Stimulated activated CD8-positive, alpha-beta memory T cell treated with anti-CD3 and anti-CD28 coated beads, Interleukin-12 subunit alpha, Interleukin-12 subunit beta, amount 100 ng/mL, for 4 hours (primary cell): ENCODE measurements at places on chromosomes 2 and 18.

DNA sequence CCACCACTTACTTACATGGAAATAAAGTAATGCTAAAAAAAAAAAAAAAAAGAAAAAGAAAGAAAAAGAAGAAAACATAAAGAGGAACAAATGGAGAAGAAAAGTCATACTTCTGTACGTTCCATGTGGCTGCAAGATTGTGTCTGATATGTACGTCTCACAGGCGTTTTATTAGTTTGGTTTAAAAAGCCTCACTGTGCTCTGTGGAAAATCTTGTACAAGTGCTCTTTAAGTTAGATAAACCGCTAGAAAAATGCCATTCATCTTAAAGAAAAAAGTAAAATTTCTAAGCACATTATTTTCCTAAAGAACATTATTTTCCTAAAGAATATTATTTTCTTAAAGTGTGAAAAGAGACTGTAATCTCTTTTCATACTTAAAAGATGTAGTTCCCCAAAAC is 165.1 kb downstream of the ZNF521 start:
- DNase-seq = no peak

DNA sequence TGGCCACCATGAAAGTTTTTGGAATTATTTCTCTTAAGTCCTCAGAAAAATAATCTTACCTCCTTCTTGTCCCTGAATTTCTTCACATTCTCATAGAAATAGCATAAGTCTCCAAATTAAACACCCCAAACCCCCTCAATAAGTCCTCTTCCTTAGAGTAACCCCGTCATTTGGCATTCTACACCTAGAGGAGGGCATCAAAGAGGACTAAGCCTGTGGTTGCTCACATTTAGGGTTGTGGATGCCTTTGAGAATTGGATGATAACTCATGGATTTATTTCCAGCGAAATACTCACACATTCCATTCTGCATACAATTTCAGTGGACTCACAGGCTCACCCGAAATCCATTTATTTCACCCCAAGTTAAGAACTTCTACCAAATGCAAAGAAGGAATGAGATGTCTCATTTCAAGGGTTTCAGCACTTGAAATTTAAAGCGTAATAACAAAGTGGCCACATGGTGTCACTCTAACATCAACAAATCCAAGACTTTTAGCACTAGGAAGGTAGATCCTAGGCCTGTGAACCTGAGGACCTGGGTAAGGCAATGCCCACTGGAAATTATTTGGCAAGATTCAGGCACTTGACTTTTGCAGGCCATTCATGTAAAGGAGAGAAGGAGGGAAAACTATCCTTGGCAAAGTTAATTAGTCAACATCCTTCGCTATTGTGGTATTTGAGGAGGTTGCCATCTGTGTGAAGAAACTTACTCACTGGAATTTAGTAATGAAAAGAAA is 24.6 kb downstream of the DYTN start:
- DNase-seq = no peak

DNA sequence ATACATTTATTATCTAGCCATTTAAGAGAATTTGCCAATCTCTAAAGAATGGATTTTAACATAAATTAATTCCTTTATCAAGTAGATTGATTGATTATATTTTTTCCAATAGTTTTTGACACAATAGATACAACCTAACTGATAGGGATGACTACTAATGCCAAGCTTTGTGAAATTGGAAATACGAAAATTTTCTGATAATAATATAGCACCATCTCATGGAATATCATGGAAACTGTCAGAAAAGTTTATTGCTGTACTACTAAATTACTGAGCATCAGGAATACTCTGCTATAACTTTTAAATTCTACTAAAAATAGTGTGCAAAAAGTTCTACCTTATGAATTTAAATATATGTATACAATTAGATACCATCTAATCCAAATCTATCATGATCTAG is 101.8 kb upstream of the MAP2 start:
- DNase-seq = no peak

DNA sequence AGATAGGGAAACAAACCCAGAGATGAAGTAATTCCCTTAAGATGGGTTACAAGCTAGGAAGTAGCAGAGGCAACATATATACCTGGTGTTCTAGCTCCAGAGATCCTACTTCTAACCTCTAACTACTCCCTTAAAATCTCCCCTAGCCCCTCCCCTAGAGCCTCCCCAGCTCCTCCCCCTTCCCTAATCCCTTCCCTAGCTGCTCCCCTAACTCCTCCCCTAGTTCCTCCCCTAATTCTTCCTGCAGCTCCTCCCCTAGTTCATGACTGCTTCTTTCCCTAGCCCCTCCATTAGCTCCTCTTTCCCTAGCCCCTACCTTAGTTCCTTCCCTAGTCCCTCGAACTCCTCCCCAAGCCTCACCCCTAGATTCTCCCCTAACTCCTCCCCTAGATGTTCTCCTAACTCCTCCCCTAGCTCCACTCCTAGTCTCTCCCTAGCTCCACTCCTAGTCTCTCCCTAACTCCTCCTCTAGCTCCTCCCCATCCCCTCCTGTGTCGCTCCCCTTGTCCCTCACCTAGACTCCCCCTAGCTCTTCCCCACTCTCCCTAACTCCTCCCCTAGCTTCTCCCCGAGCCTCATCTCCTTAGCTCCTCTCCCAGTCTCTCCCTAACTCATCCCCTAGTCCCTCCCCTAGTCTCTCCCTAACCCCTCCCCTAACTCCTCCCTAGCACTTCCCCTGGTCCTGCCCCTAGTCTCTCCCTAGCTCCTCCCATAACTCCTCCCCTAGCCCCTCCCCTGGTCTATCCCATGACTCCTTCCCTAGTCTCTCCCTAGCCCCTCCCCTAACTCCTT is 108.9 kb downstream of the CD226 start:
- no peak for DNase-seq

- DNase-seq = no peak
Measured at GRCh38 chr2:33496726-33497125, 20.3 kb downstream of the RASGRP3 start.

DNA sequence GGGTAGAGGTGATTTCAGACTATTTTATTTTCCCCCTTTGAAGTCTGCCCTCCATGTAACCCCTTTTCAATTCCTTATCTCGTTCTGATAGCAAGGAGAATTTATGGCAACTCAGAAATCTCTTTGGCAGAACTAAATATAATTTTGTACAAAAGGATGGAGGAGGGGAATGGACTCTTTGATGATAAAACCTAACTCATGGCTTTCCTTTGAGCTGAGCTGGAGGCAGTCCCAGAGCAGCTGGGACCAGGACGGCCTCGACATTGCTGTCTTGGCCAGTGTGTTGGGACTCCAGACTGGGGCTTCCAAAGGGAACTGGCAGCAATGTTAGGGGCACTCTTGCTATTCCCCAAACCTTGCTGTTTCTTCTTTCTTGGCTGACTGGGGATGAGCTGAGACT is 47.7 kb downstream of the PAX8 start:
- no peak for DNase-seq

DNA sequence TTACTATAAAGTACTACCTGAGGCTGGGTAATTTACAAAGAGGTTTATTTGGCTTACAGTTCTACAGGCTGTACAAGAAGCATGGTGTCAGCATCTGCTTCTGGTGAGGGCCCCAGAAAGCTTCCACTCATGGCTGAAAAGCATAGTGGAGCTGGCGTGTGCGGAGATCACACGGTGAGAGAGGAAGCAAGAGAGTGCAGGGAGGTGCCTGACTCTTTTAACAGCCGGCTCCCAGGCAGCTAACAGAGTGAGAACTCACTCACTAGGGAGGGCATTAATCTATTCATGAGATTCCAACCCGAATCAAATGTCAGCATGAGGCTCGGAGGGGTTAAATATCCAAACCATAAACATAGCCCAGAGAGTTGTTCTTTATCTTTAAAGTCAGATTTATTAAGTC is 117.3 kb downstream of the LDLRAD4 start:
- no peak for DNase-seq

DNA sequence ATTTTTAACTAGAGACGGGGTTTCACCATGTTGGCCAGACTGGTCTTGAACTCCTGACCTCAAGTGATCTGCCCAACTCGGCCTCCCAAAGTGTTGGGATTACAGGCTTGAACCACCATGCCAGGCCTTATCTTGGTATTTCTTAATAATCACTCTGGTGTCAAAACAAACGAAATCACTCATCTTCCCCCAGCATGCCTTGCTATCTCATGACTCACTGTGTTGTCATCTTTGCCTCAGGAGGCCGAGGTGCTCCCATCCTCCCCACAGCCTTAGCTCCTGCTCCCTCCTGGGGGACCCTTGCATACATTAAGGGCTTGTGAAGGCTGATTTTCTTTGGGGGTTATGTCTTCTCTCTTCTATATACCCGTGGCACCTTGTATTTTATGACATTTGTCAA is 250.1 kb upstream of the DPP10 start:
- DNase-seq = no peak

GRCh38 chr18:79529991-79530390 is 134.3 kb downstream of the NFATC1 start:
- DNase-seq = no peak

DNA sequence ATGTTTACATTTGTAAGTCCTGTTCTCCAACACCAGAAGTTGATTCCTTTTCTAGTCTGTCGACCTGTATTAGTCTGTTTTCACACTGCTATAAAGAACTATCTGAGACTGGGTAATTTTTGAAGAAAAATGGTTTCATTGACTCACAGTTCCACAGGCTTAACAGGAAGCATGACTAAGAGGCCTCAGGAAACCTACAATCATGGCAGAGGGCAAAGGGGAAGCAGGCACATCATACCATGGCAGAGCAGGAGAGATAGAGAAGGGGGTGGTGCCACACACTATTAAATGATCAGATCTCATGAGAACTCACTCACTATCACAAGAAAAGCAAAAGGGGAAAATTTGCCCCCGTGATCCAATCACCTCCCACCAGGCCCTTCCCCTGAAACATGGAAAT is 112.8 kb upstream of the MAP3K20 start:
- no peak for DNase-seq

DNA sequence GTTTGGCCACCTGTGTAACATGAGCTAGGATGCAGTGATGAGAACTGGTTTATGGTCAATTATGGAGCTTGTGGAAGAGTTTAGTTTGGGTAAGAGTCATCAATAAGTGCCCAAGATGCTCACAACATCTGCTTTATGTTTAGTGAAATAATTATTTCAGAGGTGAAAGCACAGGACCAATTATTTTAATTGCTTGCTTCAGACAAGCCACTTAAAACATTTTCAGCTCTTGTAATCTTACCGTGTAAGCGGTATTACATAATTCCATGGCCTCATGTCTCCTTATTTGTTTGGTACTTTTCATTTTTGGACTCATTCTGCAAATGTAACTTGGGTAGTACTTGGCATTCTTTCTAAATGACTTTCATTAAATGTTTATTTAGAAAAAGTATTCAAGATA is 5.4 kb downstream of the B3GNT2 start:
- DNase-seq = no peak

GRCh38 chr18:54825601-54826344 is 2.5 kb upstream of the RAB27B start:
- DNase-seq = no peak

DNA sequence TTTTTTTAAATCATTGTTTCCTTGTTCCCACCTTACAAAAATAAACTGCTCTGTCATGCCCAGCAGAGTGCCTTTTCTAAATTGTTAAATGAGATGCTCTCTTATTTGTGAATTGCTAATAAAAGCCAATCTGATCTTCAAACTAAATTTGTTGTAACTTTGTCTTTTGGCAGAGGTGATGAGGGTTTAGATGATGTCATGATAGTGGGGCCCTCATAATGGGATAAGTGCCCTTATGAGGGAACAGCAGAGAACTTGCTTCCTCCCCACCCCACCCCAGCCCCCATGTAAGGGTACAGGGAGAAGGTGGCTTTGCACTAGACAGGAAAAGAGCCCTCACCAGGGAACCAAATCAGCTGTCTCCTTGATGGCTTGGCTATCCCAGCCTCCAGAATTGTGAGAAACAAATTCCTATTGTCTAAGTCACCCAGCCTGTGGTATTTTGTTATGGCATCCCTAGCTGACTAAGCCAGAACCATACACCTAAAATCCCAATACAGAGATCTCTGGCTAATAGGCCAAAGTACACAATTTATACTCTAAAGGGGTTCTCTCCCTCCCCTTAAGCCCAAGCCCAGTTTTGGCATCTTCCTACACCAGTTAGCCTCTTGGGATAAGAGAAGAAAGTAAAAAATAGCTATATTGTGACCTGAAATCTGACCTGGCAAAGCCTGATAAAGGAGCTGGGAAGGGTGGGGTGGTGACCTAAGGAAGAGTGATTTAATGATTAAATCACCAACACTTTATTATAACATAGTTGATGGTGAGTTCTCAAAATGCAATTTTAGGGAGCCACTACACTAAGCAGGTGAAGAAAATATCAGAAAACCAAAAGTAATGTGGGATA is 40.3 kb upstream of the HNRNPA3 start:
- DNase-seq = no peak

GRCh38 chr2:201831469-201831868 is 25.1 kb downstream of the CDK15 start:
- DNase-seq = no peak

DNA sequence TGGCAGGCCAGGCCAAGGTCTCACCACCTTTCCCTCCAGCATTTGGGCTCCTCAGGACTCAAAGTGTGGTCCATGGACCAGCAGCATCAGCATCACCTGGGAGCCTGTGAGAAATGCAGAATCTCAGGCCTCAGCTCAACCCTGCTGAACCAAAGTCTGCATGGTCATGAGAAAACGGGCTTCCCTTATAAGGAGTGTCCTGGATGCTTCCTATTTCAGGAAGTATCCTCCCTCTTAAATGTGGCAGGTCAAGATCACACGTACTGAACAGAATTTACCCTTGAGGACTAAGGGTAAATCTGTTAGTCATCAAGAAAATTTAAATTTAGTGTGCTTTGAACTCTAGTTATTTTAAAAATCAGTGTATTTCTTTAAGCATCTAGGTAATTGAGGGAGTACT is 11.8 kb downstream of the CD8A start:
- no peak for DNase-seq

DNA sequence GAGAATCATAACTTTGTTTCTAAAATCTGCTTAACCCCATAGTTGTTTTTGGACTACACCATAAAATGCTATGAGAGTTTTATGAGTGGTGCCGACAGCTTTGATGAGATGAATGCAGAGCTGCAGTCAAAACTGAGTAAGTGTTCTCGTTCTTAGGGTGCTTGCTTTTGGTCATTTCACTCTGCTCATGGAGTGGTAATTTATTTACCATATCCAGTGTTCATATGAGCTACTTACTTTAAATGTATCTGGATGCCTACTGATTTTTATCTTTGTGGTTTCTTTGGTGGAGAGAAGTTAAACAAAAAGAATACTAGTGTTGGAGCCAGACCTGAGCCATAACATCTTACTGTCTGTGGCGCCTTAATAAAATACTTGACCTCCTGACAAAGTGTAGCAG is 16.4 kb downstream of the NDC80 start:
- DNase-seq = no peak

GRCh38 chr2:1219901-1220573 is 193.2 kb upstream of the TPO start:
- DNase-seq = no peak

DNA sequence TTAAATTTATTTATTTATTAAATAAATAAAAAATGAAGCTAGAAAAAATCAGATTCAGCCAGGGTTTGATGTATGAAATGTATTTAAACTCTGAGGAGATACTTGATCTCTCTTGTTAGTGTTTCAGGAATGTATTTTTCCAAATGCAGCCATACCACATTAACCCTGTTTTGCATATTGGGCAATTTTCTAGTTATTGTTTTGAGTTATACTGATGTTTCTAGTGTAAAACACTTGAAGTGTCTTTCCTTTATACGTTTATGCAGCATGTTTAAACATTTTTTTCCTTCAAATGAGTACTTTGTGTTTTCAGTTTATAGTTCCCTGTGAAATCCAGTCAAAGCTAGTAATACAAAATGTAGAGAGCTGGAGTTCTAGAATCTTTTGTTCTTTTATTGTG is 69.9 kb downstream of the WDR7 start:
- no peak for DNase-seq

GRCh38 chr2:218020966-218021535 is 18.3 kb upstream of the TNS1 start:
- no peak for DNase-seq
